Retina (tissue), 1 donor: ENCODE measurements at places on chromosomes 6 and 20.

DNA sequence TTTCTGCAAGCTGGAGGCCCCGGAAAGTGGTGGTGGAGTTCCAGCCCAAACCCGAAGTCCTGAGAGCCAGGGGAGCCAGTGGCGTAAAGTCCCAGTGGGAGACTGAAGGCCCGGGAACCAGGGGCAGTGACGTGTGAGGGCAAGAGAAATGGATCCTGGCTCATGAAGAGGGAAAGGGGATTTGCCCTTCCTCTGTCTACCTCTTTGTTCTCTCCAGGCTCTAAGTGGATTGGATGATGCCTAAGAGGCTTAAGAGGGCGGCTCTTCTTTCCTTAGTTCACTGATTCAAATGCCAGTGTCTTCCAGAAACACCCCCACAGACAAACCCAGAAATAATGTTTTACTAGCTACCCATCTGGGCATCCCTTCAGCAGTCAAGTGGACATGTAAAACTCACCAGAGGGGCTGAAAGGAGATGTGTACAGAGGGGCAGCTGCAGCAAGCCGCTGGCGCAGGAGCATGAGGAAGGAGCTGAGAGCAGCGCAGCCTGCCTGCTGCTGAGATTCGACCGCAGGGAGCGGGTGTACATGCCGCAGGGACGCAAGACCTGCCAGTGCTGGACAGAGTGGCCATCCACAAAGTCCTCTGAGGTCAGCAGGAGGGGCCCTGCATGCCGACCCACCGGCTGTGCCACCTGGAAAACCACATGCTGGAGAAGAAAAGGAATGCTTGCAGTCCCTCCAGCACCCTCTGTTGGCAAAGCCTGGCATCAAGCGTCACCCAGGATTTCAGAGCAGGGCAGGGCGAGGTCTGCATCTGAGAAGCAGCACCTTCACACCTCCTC, 29.5 kb downstream of the CDYL start:
- peak; percentile 85 for DNase-seq

DNA sequence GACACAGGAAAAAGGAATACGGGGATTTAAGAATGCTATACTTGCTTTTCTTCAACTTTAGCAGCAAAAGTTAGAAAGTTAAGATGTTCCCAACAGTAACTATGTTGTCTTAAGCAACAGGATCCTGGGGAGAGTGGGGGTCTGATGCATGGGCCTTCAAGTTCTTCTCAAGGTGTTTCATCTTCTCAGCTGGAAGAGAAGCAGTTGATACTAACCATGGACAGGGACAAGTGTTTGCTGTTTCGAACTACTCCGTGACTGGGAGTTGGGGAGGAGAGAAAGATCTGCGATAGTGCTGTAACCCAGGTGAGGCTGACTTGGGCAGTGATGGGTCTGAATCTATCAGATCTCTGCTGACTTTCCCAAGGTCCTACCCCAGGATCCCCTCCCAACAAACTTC, 1.0 kb downstream of the OOEP start:
- no peak for DNase-seq

DNA sequence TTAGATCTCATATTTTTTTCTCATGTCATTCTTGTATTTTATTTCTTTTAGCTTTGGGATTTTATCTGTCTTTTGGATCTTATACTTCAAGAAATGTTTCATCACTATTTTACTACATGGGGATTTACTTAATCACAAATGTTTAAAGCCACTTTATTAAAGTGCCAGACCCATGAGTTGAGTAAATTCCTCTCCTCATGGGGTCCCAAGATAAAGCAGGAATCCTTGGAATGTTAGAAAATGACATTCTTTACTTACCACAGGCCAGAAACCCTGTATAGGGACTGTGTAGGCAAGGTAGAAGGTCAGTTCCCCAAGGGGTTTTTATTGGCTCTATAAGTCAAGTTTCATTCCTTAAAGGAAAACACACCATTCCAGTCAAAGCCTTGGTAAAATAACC, 28.4 kb upstream of the OR2J2 start:
- DNase-seq, result no peak

- DNase-seq, result no peak
Measured at GRCh38 chr6:7025861-7026260, 81.9 kb upstream of the RREB1 start.

GRCh38 chr6:146258206-146258605, 229.3 kb downstream of the GRM1 start:
- DNase-seq, result no peak

DNA sequence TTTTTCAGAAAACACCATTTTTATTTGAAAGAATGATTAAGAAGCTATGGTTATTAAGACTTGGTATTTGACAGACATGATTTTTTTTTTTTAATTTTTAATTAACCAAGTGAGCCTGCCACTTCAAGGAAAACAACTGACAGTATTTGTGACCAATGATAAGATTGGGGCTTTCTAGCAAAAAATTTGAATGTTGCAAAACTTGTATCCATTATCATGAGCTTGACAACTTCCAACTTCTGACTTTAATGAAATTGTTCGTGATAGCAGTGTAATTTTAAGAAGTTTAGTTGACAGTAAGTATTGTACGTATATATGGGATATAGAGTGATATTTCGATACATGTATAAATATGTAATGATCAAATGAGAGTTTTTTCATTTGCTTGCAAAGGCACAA, 21.6 kb upstream of the POM121L2 start:
- no peak for DNase-seq

DNA sequence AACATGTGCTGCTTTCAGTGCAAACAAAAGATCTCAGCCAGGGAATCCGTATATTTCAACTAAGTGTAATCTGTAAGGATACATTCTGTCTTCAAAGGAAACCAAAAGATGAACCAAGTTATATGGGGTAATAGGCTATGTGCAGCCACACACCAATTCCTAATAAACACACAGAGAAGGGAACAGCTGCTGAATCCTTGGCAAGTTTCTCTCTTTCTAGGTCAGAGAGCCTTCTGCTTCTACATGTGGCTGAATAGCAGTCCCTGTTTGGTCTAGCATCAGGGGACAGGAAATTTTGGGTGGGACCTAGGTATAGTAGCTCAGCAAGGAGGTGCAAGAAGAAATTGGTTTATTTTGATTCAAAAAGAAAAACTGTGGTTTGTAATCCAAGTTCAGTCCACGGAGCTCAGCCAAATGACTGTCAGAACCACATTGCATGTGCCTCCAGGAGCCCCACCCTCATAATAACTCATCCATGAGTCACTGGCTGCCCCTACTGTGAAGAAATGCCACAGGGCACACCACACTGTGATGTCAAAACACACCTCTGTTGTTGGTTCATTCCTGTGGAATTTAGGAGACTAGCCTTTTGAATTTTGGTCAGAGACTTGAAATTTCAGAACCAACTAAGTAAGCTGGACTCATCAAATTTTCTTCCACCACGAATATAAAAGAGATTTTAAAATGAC, 21.1 kb downstream of the SPTLC3 start:
- DNase-seq, result no peak

GRCh38 chr20:44494266-44494665, 18.6 kb downstream of the TTPAL start:
- no peak for DNase-seq

- DNase-seq, result no peak
Measured at GRCh38 chr6:81451787-81452186, 300.7 kb downstream of the TENT5A start.

GRCh38 chr20:12916699-12917098, 92.1 kb upstream of the SPTLC3 start:
- no peak for DNase-seq

- no peak for DNase-seq
Measured at GRCh38 chr6:53032849-53033248, 32.4 kb upstream of the FBXO9 start.

- peak; percentile 49 for DNase-seq
Measured at GRCh38 chr6:71383901-71384489, 95.4 kb downstream of the OGFRL1 start.

- peak; percentile 43 for DNase-seq
Measured at GRCh38 chr20:61169874-61170273, 82.2 kb upstream of the CDH4 start.

GRCh38 chr20:53050338-53050737, 78.2 kb downstream of the TSHZ2 start:
- no peak for DNase-seq

DNA sequence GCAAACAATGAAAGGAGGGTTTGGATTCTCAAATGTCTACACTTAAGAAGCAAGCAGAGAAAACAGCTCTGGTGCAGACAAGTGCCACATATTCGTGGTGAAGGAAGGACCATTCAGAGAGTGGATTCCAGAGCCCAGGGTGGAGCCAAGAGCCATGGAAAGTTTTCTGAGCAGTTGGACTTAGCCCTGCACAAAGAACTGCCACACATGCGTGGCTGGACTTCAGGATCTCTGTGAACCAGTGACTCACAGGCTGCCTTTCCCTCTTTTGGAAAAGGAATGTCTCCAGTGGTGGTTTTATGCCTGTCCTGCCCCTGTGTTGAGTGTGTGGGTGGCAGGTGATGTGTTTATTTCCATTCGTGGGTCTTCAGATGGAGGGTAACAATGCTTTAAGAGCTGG, 489.5 kb downstream of the CDH26 start:
- no peak for DNase-seq

GRCh38 chr6:112320561-112321318, 26.4 kb upstream of the RFPL4B start:
- no peak for DNase-seq

DNA sequence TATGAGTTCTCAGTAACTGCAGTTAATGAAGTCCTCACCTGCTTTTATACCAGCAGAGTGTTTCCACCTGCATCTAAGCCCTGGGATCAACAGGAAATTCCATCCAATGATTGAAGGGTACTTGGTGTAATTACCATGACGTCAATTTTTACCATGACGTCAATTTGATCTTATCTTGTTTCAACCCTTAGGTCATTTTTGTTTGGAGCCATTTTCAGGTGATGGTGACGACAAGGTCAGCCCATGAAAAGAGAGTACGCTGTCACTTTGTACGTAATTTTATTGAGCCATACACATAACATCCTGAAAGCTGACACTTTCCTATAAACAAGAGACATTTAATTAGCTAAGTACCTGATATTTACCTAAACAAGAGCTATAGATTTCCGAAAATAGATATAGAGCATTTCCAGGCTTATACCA, at the start of gene CGA:
CGA (minus strand) TSS at position 20 of the 423 bp plus-strand sequence. CDS start 6,906 bp downstream, outside the sequence.
- no peak for DNase-seq

GRCh38 chr6:87664921-87665485, 37.0 kb downstream of the AKIRIN2 start:
- no peak for DNase-seq

GRCh38 chr20:61556111-61556510, 304.1 kb downstream of the CDH4 start:
- DNase-seq, result no peak

DNA sequence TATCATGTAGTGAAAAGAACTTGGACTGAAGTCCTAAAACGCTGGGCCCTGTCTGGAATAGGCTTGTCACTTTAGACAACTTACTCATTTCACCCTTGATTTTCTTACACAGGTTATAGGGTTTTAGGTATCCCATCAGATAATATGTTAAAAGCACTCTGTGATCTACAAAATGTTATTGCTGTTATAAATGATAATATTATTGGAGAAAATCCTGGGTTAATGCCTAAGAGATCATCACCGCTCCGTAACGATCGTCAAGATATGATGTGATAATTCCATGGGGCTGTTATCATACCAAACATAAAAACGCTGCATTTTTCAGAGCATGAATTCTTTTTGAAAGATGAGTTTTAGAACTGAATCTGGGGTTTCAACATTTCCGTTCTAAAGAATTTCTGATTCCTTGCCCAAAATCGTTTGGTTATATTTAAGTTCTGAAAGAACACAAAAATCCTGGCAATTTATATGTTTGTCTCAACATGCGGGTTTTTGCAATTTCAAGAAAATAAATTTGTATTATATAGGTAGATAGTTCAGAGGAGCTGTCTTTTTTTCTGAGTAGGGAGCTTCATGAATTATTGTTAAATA, 154.8 kb downstream of the FOXC1 start:
- DNase-seq, result no peak

GRCh38 chr20:13639150-13639497, 392 bp upstream of the TASP1 start:
- DNase-seq, result no peak

- DNase-seq, result no peak
Measured at GRCh38 chr6:46243754-46244153, 73.0 kb upstream of the ENPP5 start.

GRCh38 chr6:75217193-75217592, 11.3 kb upstream of the COL12A1 start:
- DNase-seq, result no peak

DNA sequence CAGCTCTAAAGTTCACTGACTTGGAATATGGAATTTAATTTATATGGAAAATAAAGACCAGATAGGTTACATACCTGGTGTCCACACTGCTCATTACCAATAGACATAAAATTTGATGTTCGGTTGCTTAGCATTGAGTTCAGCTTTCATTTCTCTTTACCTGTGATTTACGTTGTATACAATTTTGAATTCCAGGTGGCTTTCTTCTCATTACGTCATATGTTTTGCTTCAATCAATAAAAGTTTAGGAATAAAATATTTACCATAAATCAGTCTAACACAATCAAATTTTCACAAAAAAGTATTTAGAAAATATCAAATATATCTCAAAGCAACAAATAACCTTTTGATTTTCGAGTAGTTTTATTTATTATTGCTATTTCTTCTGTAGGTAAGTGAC, 40.8 kb downstream of the HDGFL1 start:
- DNase-seq, result no peak

DNA sequence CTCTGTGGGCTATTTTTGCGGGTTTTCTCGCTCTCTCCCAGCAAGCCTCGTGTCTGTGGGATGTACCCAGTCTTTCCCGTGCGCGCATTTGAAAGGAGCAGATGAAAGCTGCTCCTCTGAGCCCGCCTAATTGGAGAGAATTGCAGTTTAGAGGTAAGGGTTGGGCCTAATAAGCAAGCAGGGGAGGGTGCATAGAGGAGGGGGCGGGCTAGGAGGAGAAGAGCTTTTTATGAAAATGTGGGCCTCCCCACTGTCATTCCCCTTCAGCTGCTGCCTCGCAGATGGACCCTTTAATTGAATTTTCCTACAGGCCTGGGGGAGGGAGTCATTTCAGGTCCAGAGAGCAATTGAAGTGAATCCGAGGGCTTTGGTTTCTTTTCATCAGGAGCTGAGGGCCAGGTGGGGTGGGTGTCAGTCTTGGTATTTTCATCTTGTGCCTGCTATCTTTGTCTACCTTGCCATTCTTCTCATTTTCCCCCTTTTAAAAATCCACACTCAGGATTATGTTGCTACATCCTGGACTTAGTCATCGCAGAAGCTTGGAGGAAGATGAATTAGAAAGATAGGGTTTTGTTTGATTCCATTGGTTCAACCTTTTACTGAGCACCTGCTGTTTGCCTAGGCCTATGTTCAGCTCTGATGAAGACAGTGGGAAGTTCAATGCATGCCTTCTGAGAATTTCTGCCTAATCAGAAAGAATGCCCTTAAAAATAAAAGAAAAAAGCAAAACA, 423.4 kb downstream of the CD83 start:
- peak; percentile 52 for DNase-seq
